Central memory CD8-positive, alpha-beta T cell (primary cell): ENCODE measurements at places on chromosomes 13 and 19.
A peak's percentile ranks its signal among the peaks of the same experiment; 100 is the strongest.

GRCh38 chr19:47267350-47267759 is 7.3 kb upstream of the INAFM1 start:
- DNase-seq = no peak

GRCh38 chr19:19552798-19553197 is 14.7 kb downstream of the CILP2 start:
- no peak for DNase-seq

DNA sequence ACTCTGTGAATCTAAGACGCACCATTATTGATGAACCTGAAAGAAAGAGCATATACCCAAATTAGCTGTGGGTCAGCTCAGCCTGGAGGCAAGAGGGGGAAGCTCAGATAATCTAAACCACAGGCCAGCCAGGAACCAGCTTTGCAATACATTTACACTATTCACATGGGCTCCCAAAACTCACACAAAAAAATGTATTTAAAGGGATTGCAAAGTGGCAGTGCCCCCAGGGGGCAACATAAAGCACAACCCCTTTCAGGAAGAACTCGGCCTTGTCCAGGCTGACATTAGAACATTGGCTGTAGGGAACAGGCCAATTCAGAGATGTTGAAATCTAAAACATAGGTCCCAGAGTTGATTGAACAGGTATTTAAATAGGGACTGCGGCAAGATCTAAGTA is 3.2 kb upstream of the PROZ start:
- DNase-seq = no peak

DNA sequence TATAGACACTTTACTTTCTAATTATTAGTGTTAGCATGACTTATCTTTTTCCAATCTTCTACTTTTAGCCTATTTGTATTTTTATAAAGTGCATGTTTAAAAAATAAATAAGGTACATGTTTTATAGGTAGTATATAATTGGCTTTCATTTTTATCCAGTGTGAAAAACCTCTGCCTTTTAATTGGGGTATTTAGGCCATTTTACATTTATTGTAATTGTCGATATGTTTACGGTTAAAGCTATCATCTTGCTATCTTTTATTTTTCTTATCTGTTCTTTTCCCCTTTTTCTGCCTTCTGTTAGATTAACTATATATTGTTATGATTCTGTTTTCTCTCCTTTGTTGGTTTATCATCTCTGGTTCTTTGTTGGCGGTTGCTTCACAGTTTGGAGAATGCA is 9.1 kb downstream of the PROZ start:
- DNase-seq = no peak

- DNase-seq = no peak
Observed at GRCh38 chr13:46687810-46688209, 109.2 kb downstream of the ESD start.

- no peak for DNase-seq
Observed at GRCh38 chr13:40438022-40438680, 228.3 kb downstream of the FOXO1 start.

DNA sequence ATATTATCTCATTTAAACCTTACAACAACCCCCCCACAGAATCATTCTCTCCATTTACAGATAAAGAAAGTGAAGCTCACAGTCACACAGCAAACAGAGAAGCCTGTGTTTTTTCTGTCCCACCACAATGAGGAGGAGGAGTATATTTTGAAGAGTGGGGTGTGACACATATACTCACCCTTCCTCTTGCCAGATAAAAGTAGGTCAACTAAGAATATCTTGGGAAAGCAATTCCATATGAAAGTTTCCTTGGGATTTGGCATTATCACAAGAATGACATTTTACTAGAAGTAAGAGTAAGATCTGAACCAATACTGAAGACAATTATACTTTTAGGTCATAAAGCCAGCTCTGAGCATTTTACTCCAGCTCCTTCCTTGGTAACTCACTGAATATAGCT is 287.5 kb upstream of the HTR2A start:
- DNase-seq = no peak

GRCh38 chr19:40960780-40961179 is 30.3 kb upstream of the CYP2B6 start:
- DNase-seq = no peak

DNA sequence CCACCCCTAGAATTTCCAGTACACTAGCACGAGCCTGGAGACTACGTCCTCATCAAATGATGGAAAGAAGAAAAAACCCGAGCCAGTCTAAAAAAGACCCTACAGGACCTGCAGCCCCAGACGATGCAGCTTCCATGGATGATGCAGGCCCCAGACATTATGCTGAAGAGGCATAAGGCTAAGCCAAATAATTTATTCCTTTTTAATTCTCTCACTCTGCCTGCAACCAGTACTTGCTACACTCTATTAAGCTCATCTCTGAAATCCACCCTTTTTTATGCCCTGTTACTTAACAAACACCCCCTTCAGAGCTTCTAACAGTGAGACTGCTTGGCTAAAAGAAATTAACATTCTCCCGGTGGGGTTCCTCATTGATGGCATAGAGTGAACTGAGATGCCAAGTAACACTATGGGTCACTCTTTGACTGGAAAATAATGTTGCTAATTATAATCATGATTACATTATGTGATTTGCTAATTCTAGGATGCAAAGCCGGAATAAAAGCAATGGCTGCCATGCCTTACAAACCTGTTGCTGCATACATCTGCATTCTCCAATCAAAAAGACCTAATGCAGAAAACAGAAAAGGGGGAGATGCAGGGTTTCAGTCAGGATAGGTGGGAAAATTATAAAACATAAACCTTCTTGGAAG is 1462.4 kb downstream of the UQCRFS1 start:
- DNase-seq = no peak

DNA sequence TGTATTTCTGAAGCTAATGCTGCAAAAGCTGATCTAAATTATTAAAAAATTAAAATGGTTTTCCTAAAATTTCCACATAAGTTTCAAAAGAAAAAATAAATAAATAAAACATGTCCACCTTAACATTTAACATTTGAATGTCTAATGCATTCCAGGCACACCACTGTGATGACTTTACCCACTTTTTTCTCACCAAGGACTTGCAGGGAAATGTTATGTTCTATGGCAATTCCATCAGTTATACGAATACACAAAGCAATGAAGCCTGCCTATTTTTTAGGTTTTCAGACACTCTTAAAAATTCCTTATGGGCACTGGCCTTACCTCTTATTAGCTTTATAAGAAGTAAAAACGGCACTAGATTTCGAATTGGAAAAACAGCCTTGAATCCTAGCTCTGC is 10.2 kb downstream of the TSC22D1 start:
- no peak for DNase-seq

DNA sequence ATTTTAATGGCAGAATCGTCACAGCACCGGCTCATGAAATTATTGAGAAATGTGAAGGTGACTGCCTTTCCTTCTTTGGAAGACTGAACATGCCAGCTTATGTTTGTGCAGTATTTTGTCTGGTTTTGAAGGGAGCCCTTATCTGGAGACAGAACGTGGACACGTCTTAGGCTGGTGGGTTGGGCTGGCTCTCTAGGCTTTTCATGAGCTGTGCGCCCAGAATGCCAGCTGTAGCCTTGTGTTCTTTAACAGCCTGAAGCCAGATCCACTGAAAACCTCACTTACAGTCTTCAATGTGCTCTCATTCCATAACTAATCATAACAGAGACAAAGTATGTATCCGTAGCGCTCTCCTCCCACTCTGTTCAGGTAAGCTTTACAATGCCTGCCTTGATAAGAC is 184.4 kb upstream of the HTR2A start:
- no peak for DNase-seq

- no peak for DNase-seq
Observed at GRCh38 chr13:53631511-53631910, 602.9 kb downstream of the OLFM4 start.

GRCh38 chr19:45643024-45643926 is 4.1 kb upstream of the EML2 start:
- DNase-seq = peak; percentile 84

DNA sequence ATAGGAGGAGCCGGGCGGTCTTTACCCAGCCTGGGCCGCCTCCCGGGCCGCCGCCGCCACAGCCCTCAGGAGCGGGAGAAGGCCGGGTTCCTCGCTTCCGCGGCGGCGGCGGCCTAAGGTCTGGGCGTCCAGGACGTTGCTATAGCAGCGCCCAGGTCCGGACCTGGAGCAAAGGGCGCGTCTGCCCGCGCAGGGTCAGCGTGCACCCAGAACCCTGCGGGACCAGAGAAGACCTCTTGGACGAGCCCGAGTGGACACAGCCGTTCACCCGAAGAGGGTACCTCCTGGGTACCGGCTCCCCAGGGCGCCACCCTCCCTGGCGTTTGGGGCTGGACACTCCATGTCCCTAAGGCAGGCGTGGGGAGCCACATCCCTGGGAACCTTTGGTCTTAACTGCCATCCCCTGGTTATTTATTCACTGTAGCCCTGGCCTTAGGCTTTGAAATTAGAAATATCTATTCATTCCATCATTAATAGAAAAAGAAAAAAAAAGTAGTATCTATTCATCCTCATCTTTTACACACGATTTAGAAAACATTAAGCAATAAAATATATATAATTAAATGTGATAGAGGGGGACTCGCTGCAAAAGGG is 2.4 kb downstream of the DZIP1 start:
- DNase-seq = no peak

- DNase-seq = no peak
Observed at GRCh38 chr13:40963927-40964326, 55.2 kb downstream of the ELF1 start.

DNA sequence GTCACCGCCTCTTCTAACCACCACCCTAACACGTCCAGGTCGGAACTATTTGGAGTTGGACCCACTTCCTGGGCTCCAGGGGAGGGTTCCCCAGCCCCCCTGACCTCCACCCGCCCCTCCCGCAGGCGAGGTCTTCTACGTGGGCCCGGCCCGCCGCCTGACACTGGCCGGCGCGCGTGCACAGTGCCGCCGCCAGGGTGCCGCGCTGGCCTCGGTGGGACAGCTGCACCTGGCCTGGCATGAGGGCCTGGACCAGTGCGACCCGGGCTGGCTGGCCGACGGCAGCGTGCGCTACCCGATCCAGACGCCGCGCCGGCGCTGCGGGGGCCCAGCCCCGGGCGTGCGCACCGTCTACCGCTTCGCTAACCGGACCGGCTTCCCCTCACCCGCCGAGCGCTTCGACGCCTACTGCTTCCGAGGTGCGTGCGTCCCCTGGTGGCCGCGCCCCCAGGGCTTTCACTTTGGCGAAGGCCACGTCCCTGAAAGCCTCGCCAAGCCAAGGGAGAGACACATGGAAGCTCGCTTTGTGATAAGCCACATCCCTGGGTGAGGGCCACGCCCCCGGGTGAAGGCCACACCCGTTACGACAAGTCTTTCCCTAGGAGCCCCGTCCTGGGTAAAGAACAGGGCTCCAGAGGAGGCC is 13.2 kb downstream of the NCAN start:
- peak; percentile 58 for DNase-seq

- no peak for DNase-seq
Observed at GRCh38 chr13:80215368-80215767, 125.6 kb downstream of the SPRY2 start.

DNA sequence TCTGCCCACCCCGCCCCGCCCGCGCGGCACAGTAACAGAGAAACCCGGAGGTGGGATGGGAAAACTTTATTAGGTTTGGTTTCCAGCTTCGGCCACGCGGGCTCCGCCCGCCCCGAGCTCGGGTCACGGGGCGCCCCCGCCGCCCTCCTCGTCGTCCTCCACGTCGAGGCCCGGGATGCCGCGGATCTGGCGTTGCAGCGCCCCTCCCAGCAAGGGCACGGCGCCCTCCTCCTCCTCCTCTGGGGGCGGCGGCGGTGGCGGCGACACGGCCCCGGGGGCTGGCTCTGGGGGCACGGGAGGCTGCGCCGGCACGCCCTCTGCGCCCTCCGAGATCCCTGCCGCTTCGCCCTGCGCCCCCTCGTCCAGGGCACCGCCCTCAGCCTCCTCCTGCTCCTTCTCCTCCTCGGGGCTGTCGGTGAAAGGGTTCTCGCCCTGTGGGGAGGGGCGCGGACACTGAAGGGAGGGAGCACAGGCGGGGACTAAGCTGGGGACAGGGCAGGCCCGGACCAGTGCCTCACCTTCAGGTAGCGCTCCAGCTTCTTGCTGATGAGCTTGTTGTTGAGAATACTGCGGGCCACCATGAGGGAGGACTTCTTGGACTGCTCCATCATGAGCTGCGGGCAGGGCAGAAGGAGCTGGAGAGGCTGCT is 536 bp upstream of the AKAP8 start:
- no peak for DNase-seq

- no peak for DNase-seq
Observed at GRCh38 chr19:58336820-58337219, 10.0 kb downstream of the ZSCAN22 start.

DNA sequence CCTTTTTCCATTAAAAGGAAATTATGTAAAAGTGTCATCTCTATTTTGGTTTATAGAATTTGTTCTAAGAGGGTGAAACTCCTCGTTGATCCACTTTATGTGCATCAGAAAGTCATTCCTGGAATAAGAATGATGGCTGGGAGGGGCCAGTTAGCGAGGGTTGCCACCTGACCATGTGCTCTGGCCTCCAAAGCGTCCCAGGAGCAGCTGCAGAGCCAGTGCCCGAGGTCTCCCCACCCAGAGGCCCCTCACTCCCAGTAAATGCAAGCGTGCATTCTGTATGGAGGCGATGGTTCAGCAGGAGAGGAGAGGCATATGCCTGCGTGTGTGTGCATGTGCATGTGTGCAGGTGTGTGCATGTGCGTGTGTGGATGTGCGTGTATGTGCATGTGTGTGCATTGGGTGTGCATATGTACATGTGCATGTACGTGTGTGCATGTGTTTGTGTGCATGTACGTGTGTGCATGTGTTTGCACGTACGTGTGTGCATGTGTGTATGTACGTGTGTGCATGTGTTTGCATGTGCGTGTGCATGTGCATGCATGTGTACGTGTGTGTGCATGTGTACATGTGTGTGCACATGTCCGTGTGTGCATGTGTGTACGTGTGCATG is 345.8 kb downstream of the TEX29 start:
- DNase-seq = no peak
